ENCODE measurements at places on chromosomes 7 and 10.

DNA sequence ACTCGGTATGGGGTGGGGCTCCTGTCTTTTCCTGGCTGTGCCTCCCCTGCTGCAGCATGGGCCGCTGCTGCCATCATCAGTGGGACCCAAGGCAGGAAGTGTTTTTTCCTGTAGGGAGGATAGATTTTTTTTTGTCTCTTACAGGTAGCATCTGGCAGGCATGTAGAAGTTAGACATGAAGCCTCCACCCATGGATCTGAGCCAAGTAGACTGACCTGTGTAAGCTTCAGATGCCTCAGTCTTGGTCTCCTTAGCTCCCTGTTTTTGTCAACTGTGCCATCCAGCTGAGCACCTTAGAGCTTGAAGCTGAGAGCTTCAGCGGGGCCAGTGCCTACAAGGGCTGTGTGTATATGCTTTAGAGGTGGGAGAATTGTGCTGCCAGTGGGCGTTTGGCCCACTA, 93.5 kb downstream of the AUTS2 start:
- DNase-seq: no peak

DNA sequence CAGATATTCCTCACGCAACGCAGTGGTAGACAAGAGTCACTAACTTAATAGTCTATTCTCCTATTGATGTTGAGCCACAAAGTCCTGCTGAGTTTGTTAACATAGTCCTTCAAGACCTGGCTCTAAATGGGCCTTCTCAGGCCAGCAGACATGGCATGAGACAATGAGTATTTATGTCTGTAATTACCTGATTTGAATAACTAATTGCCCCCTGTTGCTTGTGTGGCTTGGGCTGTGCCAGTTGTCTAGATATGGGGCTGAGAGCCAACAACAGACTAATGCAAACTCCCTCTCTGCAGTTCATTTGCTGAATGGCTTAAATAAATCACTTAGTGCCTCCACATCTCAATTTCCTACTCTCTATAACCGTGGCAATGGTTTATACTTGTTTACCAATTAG, 65.5 kb upstream of the VWC2 start:
- DNase-seq: no peak

GRCh38 chr10:79286318-79286951, 60.8 kb upstream of the PPIF start:
- no peak for DNase-seq

GRCh38 chr10:6473430-6473829, 106.6 kb downstream of the PRKCQ start:
- no peak for DNase-seq

- DNase-seq: peak; percentile 95
Measured at GRCh38 chr10:126749015-126749655, 78.6 kb upstream of the C10orf90 start.

DNA sequence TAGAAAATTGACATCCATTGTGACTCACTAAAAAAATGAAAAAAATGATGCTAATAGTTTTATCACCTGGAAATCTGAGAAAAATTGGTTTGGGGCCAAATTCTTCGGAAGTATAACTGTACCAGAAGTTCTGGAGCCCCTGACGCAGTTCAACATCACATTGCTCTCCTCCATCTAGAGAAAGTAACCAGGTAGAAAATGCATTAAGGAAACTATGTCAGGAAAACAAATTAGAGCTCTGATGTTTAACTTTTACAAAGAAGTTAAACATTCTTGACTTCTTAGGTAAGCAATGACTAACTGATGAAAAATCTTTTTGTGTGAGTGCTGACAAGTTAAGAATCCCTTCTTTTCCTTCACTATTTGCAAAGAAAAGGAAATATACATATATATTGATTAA, 61.1 kb upstream of the TMEM196 start:
- DNase-seq: no peak

GRCh38 chr7:16187131-16187530, 234.2 kb downstream of the CRPPA start:
- DNase-seq: no peak

DNA sequence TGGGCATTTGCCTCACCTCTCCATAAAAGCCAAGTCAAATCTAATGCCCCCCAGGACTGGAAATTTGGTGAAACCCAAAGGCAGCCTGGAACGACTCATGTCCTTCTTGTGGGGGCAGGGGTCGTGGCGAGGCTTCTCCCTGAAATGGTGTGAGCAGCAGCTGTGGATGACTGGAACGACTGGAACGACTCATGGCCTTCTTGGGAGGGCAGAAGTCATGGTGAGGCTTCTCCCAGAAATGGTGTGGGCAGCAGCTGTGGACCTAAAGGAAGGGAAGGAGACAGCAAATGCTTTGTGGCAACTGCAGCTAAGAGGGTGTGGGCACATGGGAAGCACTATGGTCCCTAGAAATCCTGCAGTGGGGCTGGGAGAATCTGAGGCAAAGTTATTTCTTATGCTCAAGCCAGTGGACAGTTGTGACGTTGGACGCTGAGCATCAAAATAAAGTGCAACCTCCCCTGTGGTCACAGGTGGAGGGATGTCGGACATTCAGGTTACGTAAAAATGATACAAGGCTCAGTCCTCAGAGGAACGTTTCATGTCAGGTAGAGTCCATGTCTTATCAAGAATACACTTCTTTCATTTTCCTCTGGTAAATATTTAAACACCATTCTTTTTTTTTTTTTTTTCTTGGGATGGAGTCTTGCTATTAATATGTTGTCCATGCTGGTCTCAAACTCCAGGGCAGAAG, 107.0 kb upstream of the KIF5B start:
- DNase-seq: no peak

GRCh38 chr7:7375538-7375937, 160.1 kb downstream of the COL28A1 start:
- no peak for DNase-seq

DNA sequence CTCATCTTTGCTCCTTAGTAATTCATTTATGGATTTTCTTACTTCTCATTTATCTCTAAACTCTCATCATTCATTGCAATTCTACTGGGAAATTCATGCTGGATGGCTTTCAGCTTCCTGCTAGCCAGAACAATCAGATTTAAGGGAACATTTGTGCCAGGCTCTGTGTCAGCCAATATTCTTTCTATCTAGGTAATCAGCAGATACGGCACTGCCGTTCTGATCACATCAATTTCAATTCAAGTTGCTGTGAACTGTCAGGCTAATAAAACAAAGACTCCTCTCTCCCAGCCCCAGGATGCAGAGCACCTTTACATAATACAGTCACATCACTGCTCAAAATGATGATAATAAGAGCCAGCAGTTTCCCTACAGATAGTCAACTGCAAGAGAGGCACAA, 468.3 kb downstream of the SORCS1 start:
- DNase-seq: no peak

- DNase-seq: no peak
Measured at GRCh38 chr7:38393874-38394273, 120.4 kb upstream of the TARP start.

- DNase-seq: peak; percentile 94
Measured at GRCh38 chr10:110501142-110501937, 3.6 kb downstream of the DUSP5 start.

- no peak for DNase-seq
Measured at GRCh38 chr7:42099066-42099465, 137.9 kb downstream of the GLI3 start.

DNA sequence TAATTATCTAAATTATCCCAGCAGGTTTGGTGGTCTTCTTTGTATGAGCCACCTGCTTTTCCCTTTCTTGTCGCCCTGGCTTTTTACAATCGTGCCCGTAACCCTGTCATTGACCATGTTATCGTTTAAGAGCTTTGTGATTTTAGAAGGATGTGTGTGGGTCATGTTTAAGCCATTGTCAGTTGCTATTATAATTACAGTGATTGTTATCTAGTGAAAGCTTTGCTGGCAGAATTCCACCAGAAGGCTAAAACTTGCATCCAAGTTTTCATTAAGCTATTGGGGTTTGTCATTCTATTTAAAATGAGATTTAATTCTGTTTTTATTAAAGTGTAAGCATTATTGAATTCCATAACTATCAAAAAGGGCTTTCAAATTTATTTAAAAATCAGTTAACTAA, 354.2 kb upstream of the TMEM229A start:
- no peak for DNase-seq

- no peak for DNase-seq
Measured at GRCh38 chr7:25297278-25297677, 69.0 kb upstream of the NPVF start.

- no peak for DNase-seq
Measured at GRCh38 chr7:135768064-135768463, 19.5 kb upstream of the FAM180A start.

GRCh38 chr10:127018298-127018650, 113.0 kb downstream of the DOCK1 start:
- no peak for DNase-seq

DNA sequence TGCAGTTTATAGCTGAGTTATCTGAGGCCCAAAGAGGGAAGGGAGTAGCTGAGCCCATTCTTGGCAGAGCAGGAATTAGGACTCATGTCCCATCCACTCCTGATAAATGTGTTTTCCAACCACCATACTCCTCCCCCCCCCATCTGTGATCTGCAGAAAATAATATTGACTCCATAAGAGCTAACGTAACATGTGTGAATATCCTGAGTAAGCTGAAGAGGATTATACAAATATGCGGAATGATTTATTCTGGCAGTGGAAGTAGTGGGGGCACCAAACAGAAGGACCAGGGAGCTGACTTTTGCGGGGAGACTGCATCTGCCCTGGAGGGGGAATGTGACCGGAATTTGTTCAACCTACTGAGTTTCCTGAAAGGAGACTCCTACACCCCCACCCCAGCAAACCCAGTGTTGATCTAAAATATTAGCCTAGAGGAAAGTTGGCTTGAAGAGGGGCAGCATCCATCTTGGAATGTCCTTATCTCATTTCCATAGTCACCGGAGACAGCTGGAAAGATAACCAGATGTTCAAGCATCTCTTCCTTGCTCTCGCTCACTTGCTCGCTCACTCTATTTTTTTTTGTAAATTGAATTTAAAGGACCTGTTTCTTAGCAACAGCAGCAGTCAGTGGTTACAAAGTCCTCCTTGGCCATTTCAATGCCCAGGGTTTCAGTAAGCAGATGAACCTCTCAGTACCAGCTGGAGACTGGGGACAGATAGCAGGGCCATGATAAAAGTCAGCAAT, 114.7 kb downstream of the RPS24 start:
- DNase-seq: no peak

DNA sequence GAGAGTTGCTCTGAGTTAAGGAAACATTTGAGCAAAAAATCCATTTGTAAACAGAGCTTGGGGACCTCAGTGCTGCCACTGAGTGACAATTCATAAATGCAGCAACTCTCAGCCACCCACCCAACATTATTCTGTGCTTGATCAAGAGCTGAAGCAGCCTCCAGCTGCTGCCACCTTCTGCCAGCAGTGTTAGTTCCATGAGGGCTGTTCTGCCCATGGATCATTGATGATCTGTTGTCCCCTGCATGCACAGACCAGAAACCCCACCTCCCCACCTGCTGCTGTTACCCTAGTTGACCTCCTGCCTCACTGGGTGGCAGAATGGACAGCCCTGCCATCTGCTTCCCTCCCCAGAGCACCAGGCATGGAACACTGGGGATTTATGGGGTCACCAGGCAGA, 305.4 kb downstream of the KCNMA1 start:
- DNase-seq: no peak

GRCh38 chr7:73704640-73705550, 14.6 kb downstream of the STX1A start:
- no peak for DNase-seq

GRCh38 chr10:96955794-96956193, 123.7 kb downstream of the LCOR start:
- no peak for DNase-seq

- no peak for DNase-seq
Measured at GRCh38 chr10:77392851-77393250, 244.8 kb downstream of the KCNMA1 start.

- no peak for DNase-seq
Measured at GRCh38 chr7:252981-253380, 37.0 kb upstream of the FOXL3 start.

GRCh38 chr10:3800586-3800985, 15.6 kb upstream of the KLF6 start:
- DNase-seq: no peak

GRCh38 chr7:31065021-31065593, 13.0 kb downstream of the ADCYAP1R1 start:
- peak; percentile 66 for DNase-seq

GRCh38 chr7:127710635-127711034, 58.6 kb downstream of the SND1 start:
- no peak for DNase-seq

- no peak for DNase-seq
Measured at GRCh38 chr10:8137272-8137681, 82.8 kb downstream of the GATA3 start.

- DNase-seq: no peak
Measured at GRCh38 chr7:155793720-155794119, 18.5 kb downstream of the SHH start.

GRCh38 chr10:58237014-58237834, 30.5 kb downstream of the IPMK start:
- no peak for DNase-seq

DNA sequence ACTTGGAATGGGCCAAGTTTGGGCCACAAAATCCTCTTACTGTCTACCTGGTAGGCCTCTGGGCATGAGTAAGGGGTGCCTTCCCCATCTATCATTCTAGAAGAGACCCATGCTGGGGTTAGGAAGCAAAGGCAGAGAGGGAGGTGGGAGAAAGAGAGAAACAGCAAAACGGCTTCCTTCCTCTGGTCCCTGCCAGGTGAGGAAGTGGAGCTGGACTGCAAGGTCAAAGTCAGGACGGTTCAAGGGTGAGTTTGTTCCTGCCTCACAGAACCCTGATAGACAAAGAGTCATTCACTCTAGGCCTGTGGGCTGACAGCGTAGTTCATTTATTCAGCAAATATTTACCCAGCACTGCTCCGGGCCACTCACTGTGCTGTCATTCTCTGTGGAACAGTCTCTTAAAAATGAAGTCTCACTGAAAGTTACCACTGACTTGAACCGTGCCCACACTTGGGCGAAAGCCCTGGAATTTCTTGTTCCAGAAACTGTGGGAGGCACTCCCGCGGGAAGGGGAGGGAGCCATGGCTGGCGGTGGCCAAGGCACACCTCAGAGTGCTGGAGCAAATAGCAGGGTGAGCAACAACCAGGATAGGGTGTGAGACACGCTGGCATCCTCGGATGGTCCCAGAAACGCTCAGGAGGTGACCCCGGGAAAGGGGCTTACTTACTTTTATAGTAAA, 26.2 kb upstream of the ECHDC3 start:
- no peak for DNase-seq

DNA sequence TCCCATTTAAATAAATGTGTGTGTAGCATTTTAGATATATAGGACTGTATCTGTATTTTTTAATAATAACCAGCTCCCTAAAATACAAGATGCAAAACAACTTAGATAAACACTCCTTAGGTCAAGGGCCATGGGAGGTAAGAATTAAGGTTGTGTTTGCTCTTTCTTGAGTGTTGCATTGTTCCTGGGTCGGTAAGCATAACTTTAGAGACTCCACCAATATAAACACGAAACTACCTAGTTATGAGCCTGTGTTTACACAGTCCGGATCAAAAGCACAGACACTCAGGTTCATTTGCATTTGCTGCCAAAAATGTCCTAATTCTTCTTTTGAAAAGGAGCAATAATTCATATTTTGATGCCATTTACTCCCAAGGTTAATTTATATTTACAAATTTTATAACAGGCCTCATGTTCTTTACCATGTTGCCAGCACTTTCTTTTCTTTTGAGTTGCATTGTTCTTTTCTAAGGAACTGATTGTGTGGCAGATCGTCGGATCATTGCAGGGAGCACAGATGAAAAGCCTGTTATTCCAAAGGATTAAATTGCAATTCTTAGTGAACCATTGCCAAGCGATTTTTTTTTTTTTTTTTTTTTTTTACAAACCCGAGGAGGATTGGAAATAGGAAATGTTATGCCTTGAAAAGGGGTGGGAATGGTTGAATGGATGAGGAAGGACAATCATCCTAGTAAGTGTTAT, 45.8 kb upstream of the GLCCI1 start:
- DNase-seq: no peak

Data from endodermal cell (in vitro differentiated cells).